ENCODE measurements at places on chromosomes 6 and 20.

- no peak for DNase-seq
These were observed 531.1 kb upstream of the CITED2 start for GRCh38 chr6:139905404-139906052.

DNA sequence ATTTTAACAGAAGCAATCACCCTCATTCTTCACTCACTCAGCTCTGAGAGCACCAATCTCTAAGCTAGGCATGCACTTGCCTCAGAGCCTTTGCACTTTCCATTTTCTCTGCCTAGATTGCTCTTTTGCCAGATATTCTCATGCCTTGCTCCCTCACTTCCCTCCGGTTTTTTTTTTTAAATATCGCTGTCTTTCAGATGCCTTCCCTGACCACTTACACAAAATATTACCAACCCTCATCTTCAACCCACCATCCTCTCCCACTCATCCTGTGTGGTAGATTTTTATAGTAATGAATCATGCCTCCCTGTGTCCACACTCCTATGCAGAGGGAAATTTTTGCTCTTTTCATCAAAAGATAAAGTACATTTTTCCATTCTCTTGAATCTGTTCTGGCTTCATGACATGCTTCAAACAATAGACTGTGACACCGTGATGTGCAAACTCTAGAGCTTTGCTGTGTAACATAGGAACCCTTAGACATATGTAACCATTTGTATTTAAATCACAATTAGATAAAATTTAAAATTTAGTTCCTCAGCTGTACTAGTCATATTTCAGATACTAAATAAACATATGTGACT lies 437.1 kb downstream of the UTRN start:
- no peak for DNase-seq

DNA sequence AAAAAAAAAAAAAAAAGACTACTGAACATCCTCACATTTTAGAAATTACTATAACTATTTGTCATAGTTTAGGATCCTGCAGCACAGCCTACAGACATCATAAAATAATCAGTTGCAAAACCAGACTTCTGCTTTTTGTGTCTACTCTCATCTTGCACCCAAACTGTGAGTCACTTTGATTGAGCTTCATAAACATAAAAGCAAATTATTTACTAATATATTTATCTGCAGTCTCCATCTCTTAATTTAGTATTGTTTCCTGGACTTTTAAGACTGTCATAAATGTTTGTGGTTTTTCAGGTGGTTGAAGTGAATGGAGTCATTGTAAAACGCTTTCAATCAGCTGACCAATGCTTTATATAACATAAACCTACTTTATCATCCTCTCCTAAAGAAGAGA lies 14.8 kb upstream of the CALHM6 start:
- DNase-seq = no peak

DNA sequence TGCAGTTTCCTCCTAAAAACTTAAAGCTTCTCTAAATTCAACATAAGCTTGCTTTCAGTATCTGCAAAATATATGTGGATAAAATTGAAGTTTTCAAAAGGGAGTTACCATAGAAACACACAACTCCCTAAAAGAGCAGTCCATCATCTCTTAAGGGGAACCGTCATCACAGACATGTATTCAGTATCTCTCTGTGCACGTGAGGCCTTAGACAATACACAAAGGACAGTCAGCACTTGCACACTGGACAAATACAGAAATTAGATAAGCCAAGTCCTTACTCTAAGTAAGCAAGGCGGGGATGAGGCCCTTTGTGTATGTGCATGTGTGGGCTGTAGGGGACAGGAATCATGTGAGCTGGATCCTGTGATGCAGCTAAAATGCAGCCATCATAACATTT lies 136.6 kb downstream of the BACH2 start:
- no peak for DNase-seq

GRCh38 chr6:56593801-56594318 lies 48.8 kb downstream of the DST start:
- DNase-seq = no peak

- no peak for DNase-seq
These were observed 102.0 kb downstream of the LAMP5 start for GRCh38 chr20:9616455-9616805.

- no peak for DNase-seq
These were observed 32.0 kb downstream of the TFAP2A start for GRCh38 chr6:10382728-10383330.

GRCh38 chr6:34346175-34347119 lies 46.0 kb downstream of the NUDT3 start:
- no peak for DNase-seq

DNA sequence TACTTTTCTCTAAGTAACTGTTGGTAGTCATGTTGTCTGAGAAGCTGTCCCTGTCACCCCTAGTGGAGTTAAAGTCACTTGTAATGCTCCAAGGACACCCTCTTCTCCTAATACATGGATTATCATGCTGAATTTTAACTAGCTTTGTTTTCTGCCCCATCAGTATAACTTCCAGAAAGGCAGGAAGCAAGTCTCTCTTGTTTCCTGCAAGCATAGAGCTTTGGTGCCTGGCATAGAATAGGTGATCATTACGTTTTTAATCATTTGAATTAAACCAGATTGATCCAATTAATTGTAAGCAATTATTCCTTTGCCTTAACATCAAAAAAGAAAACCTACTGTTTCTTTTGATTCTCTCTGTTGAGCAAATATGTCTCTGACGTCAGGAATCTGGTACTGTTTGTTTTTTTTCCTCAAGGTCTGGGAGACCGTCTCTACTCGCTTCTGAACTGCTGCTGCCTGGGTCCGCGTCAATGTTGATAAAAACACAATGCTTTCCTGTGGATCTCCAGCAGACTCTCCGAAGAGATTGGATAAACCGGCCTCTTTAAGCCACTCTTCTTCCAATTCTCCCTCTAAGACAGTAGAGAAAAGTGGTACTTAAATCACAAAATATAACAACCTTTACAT lies 71.8 kb downstream of the ARHGAP18 start:
- no peak for DNase-seq

DNA sequence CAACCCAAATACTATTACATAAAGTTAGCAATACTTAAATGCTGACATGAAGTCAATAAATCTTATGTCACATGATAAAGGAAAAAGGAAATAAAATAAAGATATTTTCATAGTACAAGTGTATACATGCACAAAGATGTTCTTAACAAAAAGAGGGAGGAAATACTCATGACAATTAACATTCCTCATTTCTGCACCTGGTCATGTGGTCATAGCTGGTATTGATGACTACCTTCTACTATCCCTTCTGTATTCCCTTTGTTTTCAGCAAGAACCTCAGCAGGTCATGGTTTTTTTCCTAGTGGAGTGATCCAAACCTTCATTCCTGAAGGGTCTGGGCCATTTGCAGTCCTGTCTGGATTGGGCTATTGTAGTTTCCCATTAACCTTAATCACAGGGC lies 43.5 kb upstream of the FYN start:
- DNase-seq = no peak

DNA sequence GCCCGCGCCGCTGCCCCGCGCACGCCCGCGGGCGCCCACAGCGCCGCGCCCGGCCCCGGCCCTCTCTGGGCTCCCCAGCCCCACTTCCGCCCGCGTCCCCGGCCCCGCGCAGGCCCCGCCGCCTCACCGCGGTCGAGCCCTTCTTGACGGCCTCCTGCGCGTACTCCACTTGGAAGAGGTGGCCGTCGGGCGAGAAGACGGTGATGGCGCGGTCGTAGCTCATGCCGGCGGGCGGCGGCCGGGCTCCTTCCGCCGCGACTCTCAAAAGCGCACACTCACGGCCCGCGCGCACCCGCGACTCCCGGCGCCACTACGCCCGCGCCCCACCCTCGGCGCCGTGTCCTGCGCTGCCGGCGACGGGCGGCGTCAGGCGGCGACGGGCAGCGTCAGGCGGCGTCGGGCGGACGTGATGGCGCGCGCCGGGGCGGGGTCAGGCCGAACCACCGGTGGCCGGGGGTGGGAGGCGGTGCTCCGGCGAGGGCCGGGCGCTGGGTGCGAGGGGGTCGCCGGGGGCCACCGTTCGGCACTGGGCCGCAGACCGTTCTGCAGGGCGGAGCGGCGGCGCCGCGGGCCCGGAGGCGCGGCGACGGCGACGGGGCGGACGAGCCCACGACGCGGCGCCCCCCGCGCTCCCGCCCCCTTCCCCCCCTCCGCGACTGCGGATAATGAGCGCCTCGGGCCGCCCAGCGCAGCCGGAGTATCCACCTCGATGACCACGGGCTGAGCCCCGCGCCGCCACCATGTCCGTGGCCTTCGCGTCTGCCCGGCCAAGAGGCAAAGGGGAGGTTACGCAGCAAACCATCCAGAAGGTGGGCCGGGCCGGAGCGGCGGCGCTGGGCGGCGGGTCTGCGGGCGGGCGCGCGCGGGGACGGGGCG lies at the start of the genes PSMA7 and SS18L1:
Gene PSMA7, minus strand, starts transcription at position 314 of the 876 bp plus-strand sequence. Its CDS starts 91 bp downstream, at position 223.
Gene SS18L1, plus strand, starts transcription at position 689 of the 876 bp plus-strand sequence. Its CDS starts 52 bp downstream, at position 741.
- peak; percentile 90 for DNase-seq

GRCh38 chr6:122871079-122871478 lies 82.0 kb downstream of the SMPDL3A start:
- no peak for DNase-seq

DNA sequence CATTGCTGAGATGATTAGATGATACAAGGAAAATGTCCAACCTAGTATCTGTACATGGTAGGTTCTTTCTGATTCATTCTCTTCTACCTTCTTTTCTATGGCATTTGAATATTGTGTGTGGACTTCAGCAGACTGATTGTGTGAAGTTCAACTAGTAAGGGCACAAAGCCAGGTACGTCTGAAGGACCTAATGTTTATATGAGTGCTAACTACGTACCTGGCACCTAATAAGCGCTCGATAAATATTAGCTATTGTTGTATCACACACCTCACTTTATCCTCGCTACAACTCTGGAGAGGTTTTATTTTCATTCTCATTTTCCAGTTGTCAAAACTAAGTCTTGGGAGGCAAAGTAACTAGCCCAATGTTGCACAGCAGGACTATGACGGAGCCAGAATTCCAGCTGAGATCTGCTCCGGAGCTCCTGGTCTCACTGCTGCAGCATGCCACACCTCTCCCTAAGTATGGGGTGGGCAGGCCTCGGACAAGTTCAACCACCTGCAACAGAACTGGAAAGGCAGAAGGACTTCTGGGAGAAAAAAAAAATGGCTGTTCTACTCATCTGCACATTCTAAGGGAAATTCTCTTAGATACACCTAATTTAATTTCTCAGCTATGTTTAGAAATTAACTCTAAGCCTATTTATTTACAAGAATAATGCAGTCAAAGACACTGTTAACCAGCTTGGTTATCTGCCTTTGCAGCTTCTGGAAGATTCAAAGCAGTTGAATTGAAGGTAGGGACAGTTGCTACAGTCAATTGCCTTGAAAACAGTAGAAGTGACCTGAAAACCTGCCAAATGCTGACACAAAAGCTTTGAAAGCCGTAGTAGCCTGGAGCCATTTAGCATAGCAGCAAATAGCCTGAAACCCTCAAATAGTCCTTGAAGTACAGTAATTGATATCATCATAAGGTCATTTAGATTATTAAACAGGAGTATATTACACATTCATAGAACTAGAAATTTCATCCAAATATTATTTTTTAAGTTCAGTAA lies 165.0 kb downstream of the PDE7B start:
- DNase-seq = no peak

DNA sequence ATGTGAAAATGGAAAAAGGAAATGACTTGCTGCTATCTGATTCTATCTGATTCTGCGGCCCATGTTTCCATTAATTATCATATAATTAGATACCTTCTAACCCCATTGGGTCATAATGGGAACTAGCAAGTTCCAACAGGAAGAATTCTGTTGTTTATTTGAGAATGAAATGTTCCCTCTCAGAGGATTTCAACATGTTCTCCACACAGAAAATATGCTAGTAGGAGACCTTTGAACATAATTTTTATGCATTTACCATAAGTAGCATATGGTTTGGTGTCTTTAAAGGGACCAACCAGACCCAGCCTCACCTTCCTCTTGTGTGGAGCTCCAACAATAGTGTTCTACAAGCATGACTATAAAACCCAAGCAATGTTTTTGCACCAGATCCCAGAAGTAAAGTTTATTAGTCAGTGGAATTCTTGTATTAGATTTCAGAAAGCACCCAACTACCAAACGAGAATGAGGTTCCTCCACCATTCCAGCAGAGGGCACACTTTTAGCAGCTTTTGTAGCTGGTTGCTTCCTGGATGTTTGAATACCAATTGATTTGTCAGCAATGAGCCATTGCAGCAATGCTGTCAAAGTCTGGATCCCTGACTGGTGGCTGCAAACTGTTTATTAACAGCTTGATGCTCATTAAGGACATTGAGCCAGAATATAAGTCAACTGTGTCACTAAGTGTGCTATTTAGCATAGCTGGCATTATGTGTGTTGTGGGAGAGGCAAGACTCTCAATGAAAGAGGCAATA lies 143.6 kb upstream of the GJE1 start:
- DNase-seq = no peak

DNA sequence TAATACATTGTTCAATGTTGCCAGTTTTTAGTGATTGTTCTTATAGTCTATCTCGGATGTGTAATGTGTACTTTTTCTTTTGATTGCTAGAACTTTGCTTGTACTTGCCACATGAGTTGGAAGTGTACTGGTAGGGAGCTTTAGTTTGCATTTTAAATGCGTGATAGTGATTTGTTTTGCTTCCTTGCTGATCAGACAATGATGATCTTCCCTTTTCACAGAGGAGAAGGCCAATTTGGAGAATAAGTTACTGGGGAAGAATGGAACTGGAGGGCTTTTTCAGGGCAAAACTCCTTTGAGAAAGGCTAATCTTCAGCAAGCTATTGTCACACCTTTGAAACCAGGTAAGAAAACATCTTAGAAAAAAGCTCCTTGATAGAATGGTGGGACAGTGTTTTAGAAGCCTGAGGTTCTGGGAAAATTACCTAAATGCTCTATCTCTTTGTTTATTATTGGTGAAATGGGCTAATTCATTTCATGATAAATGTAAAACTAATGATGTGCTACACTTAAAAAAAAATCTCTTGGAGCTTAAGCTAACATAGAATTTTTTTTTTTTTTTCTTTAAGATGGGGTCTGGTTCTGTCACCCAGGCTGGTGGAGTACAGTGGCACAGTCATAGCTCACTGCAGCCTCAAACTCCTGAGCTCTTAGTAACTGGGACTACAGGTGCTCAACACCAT lies 20.9 kb downstream of the TPX2 start:
- DNase-seq = no peak

DNA sequence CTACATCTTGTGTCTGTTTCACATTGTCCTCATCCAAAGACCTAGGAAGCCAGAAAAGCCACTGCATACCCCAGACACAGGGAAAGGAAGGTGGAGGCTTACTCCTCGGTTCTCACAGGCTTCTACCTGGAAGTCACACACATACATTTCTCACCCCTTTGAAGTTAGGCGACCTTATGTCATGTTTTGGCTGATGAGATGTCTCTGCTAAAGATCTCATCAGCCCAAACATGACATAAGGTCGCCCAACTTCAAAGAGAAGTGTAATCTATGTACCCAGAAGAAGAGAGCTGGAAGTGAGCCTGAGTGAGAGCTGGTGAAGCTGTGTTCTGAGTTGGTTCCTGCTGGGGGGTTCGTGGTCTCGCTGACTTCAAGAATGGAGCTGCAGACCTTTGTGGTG lies 47.5 kb upstream of the SLC22A23 start:
- DNase-seq = no peak
